ENCODE measurements at places on chromosomes 12 and 14.

GRCh38 chr12:124227951-124228711, 66.8 kb upstream of the RFLNA start:
- DNase-seq, result no peak

GRCh38 chr12:52212701-52213563, 20.1 kb upstream of the KRT7 start:
- DNase-seq, result no peak

GRCh38 chr12:59615392-59616165, 19.8 kb downstream of the SLC16A7 start:
- no peak for DNase-seq

DNA sequence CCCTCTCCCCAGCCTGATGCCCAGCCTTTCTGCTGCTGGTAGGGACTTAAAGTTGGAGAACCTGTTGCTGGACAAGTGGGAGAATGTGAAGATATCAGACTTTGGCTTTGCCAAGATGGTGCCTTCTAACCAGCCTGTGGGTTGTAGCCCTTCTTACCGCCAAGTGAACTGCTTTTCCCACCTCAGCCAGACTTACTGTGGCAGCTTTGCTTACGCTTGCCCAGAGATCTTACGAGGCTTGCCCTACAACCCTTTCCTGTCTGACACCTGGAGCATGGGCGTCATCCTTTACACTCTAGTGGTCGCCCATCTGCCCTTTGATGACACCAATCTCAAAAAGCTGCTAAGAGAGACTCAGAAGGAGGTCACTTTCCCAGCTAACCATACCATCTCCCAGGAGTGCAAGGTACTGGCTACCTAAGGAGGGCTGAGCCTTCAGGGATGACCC, 1.6 kb downstream of the TSSK4 start:
- DNase-seq, result no peak

- DNase-seq, result no peak
Observed at GRCh38 chr14:100711493-100711892, 15.2 kb upstream of the DLK1 start.

DNA sequence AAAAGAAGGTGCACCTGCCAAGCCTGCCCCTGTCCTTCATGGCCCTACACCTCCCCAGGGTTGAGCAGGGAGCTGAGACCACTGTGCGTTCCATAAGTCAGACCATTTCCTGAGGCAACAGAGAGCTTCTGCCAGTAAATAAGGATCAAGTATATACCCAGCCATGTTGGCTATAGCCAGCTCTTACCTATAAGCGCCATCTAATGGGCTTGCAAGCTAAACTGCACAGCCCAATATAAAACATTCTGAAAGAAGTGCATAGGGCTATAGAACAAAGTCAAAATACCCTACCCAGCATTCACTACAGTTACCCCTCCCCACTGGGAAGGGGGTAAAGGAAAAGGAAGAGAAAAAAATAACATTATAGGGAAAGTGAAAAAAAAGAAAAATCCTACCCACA, 59.3 kb upstream of the SCAF11 start:
- DNase-seq, result no peak

DNA sequence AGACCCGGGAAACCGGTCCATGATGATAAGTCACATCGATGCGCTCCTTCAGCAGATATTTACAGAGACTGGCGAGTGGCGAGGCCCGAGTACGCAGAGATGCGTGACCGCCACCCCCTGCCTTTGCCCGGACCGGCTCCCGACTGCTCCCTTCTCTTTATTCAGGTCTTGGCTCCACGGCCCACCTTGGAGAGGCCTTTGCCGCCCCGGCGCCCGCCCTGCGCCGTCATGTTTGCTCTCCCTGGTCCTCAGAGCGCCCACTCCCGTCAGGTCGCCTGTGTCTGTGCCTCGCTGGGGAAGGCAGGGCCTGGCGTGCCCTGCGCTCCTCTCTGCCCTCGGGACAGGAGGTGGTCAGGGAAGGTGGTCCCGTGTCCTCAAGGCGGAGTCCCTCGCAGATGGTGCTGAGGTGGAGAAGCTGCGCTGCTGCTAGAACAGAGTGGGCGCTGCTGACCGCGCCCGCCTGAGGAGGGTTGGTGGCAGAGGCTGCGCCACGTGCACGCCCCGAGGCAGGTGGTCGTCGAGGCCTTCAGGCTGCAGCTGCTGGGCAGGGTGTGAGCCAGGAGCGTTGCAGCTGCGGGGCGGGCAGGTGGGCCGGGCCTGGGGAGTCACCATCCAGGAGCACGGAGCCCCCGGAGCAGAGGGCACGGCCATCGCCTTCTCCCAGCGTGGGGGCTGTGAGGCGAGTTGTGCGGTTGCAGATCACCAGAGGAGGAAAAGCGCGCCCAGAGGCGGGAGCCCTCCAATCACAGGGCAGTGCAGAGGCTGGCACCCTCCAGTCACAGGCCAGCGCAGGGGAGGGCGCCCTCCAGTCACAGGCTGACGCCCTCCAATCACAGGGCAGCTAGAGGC, 27.2 kb downstream of the DDX51 start:
- DNase-seq, result no peak

DNA sequence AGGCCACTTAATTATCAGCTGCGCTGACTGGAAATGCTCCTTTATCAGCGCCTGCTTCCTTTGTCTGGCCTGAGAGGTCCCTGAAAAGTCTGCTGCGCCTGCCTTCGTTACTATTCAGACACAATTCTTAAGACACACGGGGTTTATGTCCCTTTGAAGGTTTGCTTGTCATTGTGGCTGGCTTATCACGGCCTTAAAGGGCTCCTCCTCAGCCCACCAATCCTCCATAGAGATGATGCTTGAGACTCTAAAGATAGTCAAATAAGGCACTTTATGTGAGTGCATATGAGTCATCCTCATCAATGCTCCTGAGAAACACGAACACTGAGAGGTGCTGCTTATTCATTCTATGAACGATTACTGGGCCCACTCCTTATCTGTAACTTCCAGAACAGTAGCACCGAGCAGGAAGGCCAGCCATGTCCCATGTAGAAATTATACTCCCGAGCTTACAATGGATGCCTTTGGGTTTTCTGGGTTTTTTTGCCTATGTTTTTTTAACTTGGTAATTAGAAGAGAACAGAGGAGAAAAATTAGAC, 1268.2 kb upstream of the TMEM132C start:
- DNase-seq, result peak; percentile 90

GRCh38 chr12:54369597-54370131, 5.4 kb upstream of the GPR84 start:
- DNase-seq, result no peak

DNA sequence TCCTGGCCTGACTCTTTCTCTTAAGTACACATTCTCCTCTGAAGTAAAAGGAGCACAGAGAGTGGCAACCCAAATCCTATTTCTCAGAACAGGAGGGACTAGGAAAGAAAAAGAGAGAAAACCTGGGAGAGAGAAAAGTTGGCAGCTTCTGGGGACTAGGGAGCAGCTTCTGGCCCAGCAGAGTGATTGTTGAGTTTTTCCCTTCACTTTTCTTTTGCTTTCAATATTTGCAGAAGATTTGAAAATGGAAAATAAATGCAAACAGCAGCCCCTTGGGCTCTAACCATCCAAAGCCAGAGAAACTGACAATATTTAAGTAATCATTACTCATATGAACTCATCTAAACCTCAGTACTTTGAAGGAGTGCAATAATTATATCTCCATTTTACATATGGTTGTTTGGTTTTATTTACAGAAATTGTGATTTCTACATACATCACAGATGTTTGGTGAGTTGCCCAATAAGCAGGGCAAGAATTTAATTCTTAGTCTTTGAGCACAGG, 28.8 kb upstream of the IGF1 start:
- DNase-seq, result no peak

GRCh38 chr14:49919825-49920659, 27.2 kb downstream of the ARF6 start:
- no peak for DNase-seq

- DNase-seq, result no peak
Observed at GRCh38 chr12:57016348-57016747, at the start of gene TAC3. TSS of gene TAC3 (minus strand) at chr12:57016529. CDS start at chr12:57015797, 732 bp downstream.

DNA sequence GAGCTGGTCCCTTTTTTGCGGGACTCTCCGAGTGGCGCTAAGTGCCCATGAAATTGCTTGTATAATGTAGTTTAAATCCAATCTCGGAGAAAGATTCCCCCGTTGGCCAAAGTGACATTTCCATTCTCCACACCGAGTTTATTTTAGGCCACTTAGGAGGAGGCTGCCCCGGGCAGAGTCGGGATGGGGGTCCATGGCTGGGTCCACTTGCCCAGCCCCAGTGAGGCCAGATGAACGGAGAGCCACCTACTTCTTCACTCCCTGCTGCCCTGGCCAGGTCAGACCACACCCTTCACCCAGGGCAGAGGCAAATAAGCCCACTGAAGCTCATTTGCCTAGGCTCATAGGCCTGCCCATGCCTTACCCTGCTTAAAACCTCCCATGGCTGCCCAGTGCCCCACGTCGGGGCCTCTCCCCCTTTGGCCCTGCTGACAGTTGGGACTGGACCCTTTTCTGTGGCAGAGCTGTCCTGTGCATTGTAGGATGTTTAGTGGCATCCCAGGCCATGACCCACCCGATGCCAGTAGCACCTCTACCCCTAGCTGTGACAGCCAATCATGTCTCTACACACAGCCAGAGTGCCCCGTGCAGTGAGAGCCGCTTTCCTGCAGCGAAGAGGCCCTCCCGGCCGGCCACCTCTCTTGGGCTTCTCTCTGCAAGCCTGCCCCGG, 51.3 kb downstream of the FAM222A start:
- DNase-seq, result no peak

- no peak for DNase-seq
Observed at GRCh38 chr12:75959060-75959459, 72.5 kb downstream of the PHLDA1 start.

GRCh38 chr14:99812096-99812750, 19.0 kb downstream of the EML1 start:
- DNase-seq, result no peak

Measured in brain (organoid and tissue), 16 donors.